ENCODE measurements at places on chromosomes 1 and 21.

DNA sequence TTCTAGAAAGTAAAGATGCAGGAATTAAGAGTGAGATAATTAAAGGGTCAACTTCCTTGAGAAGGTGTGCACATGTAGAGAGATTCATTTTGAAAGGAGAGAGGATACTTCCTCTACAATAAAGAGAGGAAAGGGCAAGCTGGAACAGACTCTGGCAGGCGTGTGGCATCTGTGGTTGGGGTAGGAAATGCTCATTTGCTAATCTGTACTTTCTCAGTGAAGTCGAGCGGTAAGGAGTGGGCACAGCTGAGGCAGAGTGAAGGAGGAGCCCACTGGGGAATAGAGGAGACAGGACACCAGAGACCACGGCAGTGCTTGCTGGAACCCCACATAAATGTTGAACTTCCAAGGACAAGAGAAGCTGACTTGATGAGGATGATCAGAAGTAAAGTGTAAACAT, 49.1 kb downstream of the PCSK9 start:
- no peak for DNase-seq

DNA sequence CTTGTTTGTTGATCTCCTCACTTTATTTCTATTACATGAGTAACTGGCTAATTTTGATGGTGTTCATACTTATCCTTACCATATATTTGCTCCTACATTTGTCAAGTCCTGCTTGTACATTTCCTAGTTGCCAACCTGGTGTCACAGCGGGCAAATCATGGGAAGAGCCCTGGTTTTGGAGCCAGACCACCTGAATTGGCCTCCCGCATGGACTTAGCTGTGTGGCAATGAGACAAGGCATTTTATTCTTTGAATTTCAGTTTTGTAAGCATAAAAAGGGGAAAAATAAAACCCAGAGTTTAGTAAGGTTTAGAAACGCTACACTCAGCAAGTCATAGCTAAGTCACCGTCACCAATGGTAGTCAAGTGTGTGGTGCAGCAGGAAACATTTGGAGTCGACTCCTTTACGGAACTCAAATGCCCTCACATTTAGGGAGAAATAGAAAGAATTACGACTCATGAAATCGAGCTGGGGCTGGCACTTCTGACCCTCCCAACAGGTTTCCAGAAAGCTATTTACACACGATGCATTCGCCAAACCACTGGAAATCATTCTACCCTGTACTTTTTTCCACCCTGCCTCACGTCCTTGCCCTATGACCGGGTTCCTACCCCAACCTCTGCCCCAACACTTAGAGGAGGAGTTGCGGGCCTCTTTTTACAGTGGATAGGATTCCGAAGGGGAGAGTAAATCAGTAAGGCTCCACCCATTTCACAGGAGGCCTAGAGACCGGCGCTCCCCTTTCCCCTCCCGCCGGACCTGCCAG, 492 bp upstream of the PGM1 start:
- DNase-seq = no peak

DNA sequence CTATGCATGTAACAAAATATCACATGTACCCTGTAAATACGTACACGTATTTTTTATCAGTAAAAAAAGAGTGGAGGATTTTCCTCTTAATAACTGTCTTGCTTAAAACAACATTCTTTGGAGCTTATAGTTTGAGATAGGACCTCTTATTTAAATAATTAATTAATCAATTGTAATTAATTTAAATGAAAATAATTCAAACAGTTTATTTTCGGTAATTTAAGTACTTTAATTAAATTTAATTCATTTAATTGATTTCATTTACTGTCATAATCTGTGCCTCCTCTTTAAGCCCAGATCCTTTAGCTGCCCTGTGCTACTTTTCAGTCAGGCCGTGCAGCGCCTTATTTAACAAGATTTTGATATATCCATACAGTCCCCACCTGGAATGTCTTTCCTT, 427.0 kb downstream of the HLX start:
- DNase-seq = no peak

GRCh38 chr1:33074193-33074945, 6.6 kb upstream of the AZIN2 start:
- DNase-seq = no peak

DNA sequence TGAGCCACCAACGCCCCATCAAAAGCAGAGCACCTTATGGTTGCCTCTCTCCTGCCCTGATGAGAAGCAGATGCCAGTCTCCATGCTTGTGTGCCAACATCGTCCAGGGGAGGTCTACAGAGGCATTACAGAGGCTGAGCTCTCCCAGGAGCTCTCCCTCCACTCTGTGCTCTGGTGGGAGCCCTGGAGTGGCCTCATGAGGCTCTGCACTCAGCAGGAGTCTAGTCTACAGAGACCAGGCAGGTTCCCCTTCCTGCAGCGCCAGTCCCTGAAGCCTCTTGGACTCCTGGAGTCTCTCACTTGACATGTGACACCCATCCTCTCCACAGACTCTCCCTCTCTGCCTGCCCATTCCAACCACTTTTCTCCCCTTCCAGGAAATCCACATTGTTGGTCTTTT, 3.4 kb downstream of the DCST1 start:
- no peak for DNase-seq

GRCh38 chr1:89081005-89081404, 16.0 kb upstream of the GBP1 start:
- no peak for DNase-seq

DNA sequence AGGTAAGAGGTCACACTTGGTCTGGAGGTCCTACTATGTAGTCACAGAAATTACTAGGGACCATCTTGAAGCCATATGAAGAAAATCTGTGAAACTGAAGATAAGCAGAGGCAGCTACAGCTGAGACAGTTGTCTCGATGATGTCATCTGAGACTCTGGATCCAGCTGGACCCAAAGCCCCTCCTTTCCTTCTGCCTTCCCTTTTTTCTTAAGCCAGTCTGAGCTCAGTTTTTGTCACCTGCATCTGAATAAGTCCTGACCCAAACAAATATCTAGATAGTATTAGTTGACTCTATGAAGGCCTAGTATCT, 143.3 kb downstream of the ETS2 start:
- no peak for DNase-seq

DNA sequence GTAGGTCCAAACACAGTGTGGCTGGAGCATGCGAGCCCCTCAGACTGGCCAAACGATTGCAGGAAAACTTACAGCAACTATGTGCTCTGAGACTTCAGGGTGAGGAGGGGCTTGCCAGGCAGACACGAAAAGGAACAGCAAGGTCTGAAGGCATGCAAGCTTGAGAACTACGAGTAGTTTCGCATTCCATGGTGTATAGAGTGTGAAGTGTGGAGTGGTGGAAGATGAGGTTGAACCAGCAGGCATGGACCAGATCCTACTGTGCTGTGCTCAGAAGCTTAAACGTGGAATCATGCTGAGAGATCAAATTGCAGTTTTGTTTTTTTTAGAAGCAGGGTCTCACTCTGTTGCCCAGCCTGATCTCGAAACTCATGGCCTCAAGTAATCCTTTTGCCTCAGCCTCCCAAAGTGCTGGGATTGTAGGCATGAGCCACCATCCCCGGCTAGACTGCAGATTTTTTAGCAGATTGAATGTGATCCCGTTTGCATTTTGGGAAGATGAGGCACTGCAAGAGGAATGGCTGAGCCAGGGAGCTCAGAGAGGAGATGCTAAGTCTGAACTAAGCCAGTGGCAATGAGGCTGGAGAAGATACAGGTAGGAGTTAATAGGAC, 5.1 kb upstream of the TFAP2E start:
- DNase-seq = no peak

GRCh38 chr1:227729881-227730629, 5.0 kb downstream of the JMJD4 start:
- DNase-seq = peak; percentile 13

DNA sequence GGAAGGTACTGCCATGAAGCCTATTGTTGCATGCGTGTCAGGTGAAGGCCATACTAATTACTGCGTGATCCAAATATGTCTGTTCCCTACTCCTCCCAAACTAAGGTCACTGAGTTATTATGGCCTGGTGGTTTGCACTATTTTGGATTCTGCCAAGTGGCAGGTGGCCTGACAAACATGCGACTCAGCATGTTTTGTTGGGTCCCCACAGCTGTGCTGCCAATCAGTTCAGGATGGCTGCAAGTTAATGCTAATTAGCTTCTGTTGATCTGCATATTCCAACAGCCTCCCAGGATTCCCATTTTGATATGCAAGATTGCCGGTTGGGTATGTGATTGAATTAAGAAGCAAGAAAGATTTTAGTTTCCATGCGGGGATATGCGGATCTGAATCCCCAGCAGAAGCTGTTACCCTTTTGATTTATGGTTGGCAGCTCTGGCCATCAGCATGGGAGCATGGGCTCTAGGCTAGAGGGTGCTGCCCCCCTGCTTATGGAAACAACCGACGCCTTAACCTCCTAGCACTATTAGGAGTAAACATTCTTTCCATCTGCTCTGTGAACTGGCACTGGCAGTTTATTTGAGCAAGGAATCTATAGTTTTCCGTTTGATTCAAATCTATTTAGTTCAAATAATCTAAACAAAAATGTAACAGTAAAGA, 429.8 kb upstream of the C1orf87 start:
- no peak for DNase-seq

GRCh38 chr21:38992737-38993136, 187.0 kb downstream of the ETS2 start:
- no peak for DNase-seq

DNA sequence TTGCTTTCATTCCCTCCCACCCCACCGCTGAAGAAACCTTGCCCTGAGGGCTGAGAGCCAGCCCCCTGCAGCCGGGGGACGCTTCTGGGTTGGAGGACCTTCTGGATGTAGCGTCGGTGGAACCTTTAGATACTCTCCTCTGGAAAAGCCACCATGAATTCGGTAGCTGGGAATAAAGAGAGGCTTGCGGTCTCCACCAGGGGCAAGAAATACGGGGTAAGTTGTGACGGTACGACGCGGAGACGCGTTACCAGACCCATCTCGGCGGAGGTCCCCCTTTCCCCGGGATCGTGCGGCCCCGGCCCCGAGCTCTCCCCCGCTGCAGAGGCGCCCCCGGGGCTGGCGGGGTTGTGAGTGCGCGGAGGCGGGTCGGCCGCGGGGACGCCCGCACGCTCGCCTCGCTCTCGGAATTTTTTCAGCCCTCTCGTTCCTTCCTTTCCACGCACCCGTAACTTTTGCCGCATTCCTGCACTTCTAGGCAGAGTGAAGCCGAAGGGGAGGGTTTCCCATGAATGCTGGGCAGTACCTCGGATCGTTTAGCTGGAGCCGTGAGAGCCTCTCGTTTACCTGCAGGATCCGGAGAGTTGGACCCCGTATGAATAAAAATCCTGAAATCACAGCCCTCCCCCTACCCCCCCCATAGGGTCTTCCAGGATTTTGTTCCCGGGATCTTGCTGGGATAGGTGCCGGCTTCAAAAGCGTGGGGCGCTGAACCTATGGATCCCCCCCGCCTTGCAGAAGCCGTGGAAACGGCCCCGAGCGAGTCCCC, 671 bp downstream of the KIF26B start:
- no peak for DNase-seq

DNA sequence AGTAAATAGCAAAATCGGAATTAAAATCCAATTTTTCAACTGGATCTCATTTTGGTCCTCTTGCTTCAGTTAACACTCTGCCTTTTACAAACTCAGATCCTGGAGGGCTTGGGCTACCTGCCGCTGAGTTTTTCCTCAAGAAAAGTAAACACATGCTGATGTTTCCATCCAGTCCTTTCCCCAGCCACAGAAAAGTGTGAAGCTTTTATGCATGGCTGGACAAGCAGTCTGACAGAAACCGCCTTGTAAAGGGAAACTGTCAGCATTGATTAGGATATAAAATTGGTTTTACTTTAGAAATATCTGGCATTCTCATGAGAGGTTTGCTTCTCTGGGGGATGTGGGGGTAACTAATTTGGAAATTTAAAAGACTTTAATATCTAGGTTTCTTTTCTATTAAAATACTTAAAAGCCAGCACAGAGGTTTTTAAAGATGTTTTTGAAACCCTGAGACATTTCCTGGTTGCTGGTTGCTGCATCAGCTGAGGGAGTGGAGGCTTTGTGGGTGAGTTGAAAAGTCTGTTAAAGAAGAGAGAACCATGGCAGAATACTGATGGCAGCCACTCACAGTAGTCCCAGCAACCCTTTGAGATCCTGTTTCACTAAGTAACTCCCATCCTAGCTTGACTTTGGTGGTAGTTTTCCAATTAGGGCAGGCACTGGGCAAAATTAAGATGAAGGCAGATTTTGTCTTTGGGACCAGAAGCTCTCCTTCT, 238.3 kb downstream of the PAPPA2 start:
- DNase-seq = no peak

- DNase-seq = no peak
These were observed 253.1 kb upstream of the USP24 start for GRCh38 chr1:55468142-55468795.

DNA sequence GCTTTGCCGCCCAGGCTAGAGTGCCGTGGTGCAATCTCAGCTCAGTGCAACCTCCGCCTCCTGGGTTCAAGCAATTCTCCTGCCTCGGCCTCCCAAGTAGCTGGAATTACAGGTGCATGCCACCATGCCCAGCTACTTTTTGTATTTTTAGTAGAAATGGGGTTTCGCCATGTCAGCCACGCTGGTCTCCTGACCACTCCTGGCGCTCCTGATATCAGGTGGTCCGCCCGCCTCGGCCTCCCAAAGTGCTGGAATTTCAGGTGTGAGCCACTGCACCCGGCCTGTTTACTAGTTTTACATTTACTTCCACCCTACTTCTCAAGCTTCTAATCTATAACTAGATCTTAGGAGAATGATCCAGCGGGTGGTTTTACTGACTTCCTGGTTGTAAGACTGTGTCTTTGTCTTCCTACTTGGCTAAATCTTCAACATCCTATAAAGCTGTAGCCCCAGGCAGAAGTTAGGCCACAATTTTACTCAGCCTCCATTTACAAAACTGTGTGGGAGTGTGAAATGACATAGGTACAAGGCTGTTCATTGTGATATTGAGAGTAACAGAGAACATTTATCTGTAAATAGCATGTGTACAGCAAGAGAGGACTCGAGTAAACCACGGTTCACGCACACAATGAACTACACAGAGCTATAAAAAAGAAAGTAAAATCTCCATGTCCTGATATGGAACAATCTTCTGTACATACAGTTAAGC, 9.6 kb upstream of the POU2F1 start:
- DNase-seq = no peak

DNA sequence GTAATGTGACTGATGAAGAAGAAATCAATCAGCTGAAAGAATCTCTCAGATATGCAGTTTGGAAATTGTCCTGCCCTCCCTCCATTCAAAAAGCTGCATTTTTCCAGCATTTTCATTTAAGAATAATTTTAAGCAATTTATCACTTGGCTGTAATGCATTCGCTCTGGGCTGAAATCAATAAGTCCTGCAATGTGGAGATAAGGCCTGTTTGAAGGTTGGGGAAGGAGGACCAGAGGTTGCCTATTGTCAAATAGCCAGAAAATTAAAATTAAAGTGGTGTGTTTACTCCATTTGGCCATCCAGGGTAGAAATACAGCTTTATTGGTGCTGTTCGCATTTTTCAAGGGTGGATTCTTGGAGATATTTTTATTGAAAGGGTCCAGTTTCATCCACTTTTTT, 187.6 kb upstream of the NFIA start:
- DNase-seq = no peak

- no peak for DNase-seq
These were observed 22.4 kb upstream of the ACTN2 start for GRCh38 chr1:236663934-236664333.

GRCh38 chr1:55694310-55694801, 479.2 kb upstream of the USP24 start:
- DNase-seq = no peak
